ENCODE measurements at places on chromosomes 16 and 17.

GRCh38 chr16:50308237-50308965 lies 42.0 kb downstream of the ADCY7 start:
- DNase-seq: no peak

GRCh38 chr16:2742323-2743006 lies 10.0 kb upstream of the SRRM2 start:
- DNase-seq: no peak

DNA sequence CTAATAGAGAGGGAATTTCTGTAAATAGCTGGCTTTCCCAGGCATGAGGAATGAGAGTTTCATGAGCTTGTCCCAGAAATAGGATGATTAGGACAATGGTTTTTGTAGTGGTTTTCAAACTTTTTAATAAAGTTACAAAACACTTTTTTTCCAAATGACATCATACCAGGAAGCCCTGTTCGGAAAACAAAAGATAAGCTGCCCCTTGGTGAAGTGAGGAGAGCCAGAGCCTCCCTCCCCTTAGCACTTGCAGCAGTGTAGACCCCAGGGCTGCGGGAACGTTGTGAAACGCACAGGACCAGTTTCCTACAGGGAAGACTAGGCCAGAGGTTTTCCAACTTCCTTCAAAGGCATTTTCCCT lies 7.6 kb downstream of the FBRS start:
- DNase-seq: peak; percentile 16

GRCh38 chr17:12463102-12463501 lies 202.6 kb upstream of the MYOCD start:
- DNase-seq: peak; percentile 3

DNA sequence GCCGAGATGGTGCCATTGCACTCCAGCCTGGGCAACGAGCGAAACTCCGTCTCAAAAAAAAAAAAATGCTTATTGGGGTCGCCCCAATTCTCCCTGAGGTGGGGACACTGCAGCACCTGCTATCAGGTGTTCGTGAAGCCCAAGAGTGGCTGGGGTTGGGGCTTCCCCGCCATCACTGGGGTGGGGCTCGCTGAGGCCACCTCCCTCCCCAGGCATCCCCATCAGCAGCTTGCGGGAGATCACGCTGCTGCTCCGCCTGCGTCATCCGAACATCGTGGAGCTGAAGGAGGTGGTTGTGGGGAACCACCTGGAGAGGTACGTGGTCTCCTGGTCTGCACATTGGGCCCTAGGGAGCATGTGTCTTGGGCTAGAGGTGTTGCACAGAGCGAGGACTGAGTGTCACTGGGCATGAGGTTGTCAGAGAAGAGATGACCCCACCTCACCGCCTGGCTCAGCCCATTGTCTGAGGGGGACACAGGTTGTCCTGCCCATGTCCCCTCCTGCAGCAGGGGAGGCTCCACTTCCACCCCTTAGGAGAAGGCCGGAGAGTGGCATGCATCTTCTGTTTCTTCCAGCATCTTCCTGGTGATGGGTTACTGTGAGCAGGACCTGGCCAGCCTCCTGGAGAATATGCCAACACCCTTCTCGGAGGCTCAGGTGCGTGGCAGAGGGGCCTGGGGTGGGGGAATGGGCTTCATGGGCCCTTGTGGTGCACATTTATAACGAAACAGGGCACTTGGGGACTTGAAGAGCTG lies 4.9 kb downstream of the CDK10 start:
- DNase-seq: no peak

- no peak for DNase-seq
These were observed 52.3 kb downstream of the NT5M start for GRCh38 chr17:17355426-17355825.

GRCh38 chr17:18315562-18315922 lies 449 bp downstream of the SMCR8 start:
- DNase-seq: no peak

All from cardiac fibroblast (primary cell).